Activated CD4-positive, alpha-beta T cell treated with anti-CD3 and anti-CD28 coated beads, Interleukin-2, amount 10 ng/mL, durations not matched to agents 7 days and 5 days (primary cell): ENCODE measurements at places on chromosomes 4 and X.

DNA sequence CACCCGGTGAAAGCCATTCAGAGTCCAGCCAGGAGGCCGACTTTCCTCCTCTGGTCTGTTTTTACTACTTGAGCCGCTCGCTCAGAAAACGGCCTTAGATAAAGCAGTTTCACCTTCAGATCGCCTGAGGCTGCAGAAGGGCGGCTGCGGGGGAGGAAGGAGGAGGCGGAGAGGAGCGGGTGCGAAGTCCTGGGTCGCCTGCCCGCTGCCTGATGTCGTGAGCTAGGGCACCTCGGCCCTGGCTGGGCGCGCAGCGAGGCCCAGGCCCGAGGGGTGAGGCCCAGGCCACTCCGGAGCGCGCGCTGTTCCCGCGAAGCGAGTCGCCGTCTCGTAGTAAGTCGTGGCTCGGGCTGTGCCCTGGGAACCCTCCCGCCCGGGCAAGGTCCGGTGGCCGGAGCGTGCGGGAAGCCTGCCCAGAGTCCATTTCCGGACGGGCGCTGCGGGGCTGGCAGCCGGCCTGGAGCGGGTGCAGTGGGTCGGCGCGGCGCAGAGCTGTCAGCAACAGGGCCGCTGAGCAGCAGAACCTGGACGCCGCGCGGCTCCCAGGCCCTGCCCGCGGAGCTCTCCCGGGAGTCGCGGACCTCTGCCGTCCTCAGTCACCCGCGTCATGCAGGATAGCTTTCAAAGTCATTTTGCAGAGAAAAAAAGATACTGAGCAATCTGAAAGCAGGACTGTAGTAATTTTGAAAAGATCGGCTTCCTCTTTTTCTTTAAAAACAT is 18.6 kb downstream of the TRIM2 start:
- peak; percentile 16 for DNase-seq

GRCh38 chr4:179165000-179165738 is 1722.9 kb upstream of the AGA start:
- DNase-seq, result no peak

GRCh38 chr4:3744901-3745300 is 21.3 kb upstream of the ADRA2C start:
- DNase-seq, result no peak

DNA sequence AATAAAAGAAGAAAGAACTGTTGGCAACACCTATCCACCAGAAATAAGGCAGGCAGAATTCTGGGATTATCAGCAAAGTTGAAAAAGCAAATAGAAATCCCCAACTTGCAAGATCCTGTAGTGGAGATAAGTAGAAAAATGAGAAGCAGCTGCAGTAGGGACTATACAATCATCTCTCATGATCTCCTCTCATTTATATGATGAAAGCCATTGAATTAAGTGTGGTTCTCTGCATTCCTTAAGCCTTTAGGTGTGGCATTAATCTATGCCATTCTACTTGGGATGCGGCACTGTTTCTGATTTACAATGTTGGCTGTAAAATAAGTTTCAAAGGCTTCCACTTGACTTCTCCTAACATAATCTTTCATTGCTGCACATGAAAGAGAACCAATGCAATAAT is 869.8 kb downstream of the TRAM1L1 start:
- DNase-seq, result no peak

DNA sequence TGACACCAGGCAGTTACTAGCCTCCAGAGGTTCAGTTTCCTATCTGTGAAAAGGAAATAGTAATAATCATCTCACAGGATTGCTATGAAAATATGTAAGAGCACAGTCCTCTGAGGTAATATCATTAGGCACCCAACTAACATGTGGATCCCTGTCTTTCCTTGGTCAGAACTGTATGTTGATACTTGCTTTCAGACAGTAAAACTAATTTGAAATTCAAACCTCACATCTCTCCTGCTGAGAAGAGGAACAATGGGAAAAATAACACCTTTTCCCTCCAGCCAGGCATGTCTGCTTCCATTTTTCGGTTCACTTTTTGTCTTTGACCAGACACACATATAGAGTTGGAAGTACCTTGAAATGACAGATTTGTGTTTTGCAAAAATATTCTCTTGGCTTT is 262.7 kb downstream of the IL15 start:
- DNase-seq, result no peak

GRCh38 chrX:14291666-14292500 is 237.5 kb upstream of the GLRA2 start:
- no peak for DNase-seq

DNA sequence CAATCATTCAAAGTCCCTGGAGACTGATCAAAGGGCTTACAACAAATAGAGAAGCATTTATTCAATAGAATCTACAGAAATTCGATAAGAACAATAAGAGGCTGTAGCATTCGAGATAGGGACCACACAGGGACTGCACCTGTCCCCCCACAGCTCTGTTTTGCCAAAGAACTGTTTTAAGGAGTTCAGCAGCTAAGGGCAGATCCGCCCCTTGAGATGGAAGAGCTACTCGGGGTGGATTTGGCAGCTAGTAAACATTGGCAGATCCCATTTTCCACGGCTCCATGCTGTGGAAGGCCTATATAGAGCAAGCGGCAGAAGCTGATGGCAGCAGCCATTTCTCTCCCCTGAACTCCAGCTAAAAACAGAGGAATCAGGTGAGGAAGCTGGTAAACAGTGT is 75.7 kb downstream of the GPR82 start:
- no peak for DNase-seq

DNA sequence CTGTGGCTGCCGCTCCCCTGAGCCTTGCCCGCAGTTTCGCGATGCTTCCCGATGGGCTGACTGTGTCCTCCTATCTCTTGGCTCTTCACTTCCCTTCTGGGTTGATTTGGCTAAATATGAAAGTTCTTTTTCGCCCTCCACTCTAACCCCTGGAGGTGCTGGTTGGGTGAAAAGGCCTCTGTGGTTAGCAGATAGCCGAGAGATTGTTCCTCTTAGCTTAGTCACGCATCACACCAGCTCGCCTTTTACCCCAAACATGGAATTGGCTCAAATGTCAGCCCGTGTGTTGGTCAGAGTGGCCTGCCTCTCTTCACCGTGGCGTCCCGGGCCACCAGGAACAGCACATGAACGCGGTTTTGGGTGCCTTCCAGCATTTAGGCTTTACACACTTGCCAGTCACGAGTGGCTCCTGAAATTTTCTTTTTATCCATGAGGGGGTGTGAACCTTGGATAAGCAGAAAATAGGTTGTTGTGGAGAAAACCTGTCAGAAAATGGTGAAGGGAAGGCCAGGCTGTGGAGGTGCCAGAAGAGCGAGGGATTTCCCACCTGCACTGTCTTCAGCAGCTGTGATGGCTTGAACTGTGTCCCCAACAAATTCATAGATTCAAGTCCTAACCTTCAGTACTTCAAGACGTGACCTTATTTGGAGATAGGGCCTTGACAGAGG is 8.9 kb downstream of the CLCN4 start:
- no peak for DNase-seq

DNA sequence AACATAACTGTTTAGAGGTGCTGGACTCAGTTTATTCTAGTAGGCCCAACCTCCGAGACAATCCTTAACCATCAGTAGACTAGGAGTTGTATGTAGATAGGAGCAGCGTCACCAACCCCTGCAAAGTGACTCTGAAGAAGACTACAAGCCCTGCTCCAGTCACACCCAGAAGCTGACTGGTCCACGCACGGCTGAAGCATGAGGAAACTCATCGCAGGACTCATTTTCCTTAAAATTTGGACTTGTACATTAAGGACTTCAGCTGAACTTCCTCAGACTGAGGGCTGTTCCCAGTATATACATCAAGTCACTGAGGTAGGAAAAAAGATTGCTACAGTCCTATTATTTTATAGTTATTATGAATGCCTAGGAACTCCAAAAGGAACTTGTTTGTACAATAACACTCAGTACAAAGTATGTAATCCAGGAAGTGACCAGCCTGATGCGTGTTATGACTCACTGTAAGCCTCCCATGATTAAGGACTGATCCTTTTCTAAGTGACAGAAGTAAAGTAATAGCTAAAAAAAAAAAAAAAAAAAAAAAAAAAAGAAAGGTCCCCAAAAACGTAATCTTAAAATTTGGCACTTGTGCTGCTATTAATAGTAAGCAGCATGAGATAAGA is 41.6 kb upstream of the UGT2B7 start:
- DNase-seq, result no peak

DNA sequence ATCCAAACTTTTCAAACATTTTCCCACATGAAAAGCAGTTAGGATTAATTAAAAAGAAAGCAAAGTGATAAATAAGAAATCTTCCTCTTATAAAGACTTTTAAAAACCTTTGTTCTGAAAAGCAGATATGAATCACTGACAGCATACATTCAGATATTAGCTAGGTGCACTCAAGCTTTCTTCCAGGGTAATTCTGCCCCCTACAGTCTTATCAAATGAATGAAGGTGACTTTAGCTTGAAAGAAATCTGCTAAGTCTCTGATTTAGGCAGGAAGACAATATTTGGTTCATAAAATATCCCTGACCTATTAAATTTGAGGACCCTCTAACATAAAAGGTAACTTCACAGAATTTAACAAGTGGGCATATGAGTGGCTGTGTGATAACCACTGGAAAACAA is 209.1 kb upstream of the FAM47A start:
- DNase-seq, result no peak

DNA sequence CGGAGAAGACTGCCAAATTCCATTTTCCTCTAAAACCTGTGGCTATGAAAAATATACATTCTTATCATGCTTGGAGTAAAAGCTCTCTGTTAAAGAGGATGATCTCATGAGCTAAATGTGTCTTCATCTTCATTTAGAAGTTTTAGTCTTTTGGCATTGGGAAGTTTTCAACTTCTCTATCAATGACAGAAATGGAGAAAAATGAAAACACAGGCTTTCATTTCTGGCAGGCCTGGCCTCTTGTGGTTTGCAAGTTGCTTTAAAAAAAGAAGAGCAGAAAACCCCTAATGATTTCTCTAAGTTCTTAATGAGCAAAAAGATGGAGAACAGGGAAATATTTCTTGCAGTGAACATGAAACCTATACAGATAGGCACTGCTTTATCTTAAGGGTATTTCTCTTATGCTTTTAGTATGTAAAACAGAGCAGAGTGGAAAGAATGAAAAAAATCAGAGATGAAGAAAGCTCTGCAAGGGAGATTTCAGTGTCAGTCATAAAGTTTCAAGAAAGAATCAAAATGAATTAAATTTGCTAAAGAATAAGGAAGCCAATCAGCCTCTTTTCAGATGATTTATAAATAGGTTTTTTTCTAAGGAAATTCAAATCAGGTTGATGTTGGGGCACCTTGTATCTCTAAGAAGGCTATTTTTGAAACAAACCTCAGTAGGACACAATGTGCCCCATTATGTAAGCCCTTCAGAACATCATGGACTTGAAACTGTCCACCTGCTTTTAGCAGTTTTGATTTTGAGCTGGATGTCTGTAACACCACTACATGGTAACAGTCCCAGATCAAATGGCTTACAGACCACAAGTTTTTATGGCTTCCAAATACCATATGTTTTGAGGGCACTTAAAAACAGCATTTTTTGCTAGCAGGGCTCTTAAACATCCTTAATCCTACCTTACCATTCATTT is 225.0 kb downstream of the GRIA3 start:
- DNase-seq, result no peak
